NCI-H510A treated with DMSO at 0.1 percent for 48 hours (cell line): ENCODE measurements at places on chromosomes 12 and 14.

- no peak for DNase-seq
Observed at GRCh38 chr12:48696626-48697025, 14.6 kb upstream of the KANSL2 start.

DNA sequence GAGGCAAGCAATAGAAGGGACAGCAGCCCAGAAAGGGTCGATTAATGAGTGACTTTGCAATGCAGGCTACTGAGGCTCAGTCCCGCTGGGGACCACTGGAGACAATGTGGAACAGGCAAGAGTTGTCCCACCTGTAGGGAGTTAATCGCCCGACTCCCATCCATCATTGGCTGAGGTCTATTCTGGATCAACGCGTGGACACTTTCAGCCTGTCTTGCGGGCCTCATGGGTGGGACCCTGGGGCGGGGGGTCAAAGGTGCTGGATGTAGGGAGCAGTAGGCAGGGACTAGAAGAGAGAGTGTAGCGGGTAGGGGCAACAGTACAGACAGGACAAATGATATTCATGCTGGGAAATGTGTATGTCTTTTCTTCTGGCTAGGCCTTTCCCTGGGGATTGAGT lies 6.1 kb downstream of the IFI27L2 start:
- no peak for DNase-seq

- DNase-seq, result no peak
Observed at GRCh38 chr12:75205558-75205957, 4.1 kb downstream of the KCNC2 start.

DNA sequence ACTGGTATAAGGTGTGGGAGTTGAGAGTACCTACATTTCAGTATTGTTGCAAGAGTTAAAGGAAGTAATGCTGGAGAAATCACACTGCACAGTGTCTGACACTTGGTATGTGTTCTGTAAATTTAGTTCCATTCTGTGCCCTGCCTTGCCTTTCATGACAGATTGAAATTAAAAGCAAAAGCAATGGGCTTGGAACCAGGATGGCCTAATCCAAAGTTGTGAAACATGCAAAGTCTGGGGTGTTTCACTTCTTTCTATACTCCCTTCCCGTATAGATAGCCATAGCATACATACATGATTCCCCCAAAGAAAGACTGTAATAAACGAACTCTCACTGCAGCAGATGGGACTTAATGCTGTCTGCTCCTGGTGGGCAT lies 281.1 kb downstream of the NRXN3 start:
- DNase-seq, result no peak

GRCh38 chr14:64510825-64511671 lies 6.5 kb downstream of the ZBTB1 start:
- peak; percentile 83 for DNase-seq

DNA sequence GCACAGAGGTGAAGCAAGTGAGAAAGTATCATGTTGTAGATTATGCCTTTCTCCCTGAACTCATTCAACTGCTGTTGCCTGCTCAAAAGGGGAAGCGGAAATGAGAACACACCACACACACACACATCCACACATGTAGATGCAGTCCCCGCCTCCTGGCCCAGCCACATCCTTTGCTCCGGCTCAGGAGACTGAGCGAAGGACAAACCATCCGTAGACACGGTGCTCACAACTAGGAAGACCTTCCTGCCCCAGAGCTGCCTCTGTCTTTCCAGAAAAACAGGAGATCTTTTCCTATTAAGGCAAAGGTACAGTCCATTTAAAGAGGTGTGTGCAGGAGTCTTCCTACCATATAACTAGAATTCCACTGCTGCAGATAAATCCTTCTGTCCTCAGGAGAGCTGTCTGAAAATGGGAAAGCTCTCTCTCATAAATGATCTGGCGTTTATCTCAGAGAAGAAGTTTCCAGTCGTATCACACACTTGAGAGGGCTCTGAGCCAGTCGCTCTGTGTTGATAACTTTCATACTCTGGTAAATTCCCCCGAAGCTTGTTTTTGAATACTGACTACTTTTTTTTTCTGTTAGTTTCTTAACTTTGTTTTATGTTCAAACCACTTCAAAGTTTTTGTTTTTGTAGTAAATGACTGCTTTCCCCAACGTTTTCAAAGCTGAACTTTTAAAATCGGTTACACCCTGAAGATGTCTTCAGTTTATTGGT lies at the start of gene TESPA1:
Gene TESPA1 (minus strand): TSS at position 105 of the 719 bp plus-strand sequence. CDS start 10,200 bp downstream, outside the sequence.
- no peak for DNase-seq

DNA sequence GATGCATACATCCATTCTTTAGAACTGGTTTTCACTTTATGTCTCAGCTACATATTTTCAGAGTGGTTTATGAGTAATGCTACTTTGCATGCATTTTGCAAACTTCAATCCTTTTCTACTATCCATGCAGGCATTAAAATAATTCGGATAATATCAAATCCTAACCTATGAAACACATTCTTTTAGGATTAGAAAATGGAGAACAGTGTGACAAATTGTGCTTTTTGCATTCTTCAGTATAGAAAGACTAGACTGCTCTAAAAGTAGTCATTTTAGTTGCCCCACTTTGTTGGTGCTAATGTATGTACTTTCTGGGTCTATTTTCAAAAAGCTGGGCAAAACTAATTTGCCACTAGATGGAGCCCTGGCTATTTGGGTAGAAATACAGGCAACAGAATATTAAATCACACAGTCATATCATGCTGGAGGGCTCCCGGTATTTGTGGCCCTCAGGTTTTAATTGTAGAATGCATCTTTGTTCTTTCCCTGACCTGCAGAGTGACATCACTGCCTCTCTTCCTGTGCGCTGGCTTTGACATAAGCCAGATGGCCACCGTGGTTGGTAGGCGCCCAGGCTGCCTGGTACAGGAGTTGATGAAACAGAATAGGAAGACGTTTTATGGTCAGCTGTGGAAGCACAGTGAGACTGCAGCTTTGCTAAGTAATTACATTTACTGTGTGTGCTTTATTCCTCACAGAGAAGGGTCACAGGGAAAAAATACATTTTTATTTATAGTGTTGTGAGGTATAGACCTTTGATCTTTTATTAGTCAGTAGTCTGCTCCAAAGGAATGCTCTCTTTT lies 28.1 kb downstream of the MSRB3 start:
- peak; percentile 30 for DNase-seq

DNA sequence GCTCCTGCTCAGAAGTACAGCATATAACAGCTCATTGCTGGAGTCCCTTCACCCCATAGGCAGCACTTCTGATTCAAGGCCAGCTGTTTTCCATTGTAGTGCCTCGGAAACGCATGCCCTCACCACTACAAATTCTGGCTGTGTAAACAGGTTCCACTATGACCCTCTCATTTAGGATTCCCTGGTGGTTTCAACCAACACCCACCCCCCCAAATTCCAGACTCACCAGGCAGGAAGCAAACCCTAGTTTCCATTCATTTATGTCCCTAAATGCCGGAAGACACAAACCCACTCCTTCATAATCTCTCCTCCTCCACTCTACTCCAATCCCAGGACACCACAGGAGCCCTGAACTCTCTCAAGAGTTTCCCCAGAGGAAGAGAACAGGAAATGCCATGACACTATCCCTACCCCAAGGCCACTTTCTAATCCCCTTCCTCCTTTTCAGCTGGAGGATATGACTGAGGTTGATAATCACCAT lies 75.9 kb upstream of the TMPO start:
- DNase-seq, result no peak

- DNase-seq, result peak; percentile 51
Observed at GRCh38 chr12:32501835-32502333, 102.5 kb downstream of the FGD4 start.

- DNase-seq, result no peak
Observed at GRCh38 chr12:13208533-13209435, 12.3 kb downstream of the EMP1 start.

GRCh38 chr14:67371247-67372148 lies 11.4 kb downstream of the EIF2S1 start:
- no peak for DNase-seq

- no peak for DNase-seq
Observed at GRCh38 chr12:2834581-2835491, at the start of gene NRIP2. Gene NRIP2, minus strand, starts transcription at chr12:2835035. Its CDS starts 52 bp downstream, at chr12:2834983.

- no peak for DNase-seq
Observed at GRCh38 chr12:109951751-109952150, 44.4 kb downstream of the GIT2 start.
